ENCODE measurements at places on chromosomes 11 and 22.

DNA sequence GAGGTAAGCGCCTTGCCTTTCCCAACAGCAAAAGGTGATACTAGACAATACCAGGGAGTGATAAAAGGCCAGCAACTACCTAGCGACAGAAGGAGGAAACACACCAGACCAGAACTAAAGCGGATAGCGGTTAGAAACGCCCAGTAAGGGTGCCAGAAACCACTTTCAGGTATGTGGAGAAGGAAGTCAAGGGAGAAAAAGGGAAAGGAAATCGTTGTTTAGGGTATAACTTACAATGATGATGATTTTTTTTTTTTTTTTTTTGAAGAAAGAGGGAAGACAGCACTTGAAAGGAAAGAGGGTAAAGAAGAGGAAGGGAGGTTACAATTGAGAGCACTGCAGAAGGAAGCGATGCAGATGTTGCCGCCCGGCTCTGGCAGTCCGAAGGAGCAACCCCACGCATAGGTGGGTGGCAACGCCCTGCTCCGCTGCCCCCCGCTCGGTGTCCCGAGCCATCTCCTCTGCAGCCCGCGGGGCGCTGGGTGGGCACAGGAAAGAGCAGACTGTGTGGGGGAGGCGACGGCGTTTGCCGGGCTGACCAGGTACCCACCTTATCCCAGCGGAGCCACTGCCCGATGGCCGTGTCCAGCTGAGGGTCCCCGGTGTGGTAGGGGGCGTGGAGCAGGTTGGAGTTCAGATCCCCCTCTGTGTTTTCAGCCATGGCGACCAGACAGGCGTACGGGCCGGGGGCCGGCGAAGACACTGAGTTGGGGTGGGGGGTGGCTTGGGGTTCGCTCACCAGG, 561 bp downstream of the PGM2L1 start:
- DNase-seq = peak; percentile 12

GRCh38 chr22:46105494-46106278, 44.6 kb upstream of the PPARA start:
- DNase-seq = no peak

DNA sequence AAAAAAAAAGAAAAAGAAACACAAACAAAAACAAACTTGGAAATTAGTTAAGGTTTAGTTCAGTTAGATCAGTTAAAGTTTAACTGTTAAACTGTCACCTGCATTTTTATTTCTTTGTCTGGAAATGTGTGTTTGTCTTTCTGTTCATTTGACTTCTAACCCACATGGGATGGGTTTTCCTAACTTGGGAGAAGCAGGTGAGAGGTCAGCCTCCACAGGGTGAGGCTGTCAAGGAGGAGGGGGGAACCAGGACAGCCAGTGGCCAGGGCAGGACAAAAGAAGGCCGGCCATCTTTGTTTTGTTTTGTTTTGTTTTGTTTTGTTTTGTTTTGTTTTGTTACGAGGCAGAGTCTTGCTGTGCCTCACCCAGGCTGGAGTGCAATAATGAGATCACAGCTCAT, 13.4 kb upstream of the GCAT start:
- no peak for DNase-seq

DNA sequence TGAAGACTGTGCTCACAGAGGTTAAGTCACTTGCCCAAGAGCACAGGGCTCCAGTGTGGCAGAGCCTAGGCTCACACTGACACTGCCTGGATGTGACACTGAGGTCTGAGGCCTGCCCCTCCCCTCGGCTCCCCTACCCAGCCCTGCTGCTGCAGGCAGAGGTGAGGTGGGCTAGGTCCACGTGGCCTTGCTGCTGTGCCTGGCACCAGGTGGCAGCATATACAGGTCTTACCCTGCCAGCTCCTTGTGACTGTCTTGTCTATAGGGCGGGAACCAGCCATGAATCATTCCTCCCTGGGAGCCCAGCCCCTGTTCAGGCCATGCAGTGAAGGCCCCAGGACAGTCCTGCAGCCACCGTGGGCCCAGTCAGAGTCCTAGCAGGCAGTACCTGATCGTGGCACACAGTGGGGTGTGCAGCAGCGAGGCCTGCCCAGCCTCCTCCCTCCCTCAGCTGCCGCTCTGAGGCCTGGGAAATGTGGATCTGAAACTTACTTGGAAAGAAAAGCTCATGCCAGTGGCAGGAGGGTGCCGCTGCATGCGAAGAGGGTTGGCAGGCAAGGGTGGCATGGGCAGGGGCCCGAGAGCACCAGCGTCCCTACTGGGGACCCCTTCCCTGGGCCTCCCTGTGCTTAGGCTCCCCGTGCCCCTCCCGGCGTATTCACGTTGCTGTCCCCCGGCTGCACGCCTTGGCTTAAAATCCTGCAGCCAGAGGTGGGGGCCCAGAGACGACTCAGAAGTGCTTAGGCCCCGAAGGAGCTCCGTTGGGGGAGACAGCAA, 1.2 kb upstream of the CERK start:
- no peak for DNase-seq

GRCh38 chr11:46604796-46605195, 11.0 kb upstream of the AMBRA1 start:
- no peak for DNase-seq

GRCh38 chr22:45997777-45998637, 21.0 kb upstream of the WNT7B start:
- no peak for DNase-seq

GRCh38 chr22:30485362-30485988, 13.7 kb upstream of the SEC14L3 start:
- DNase-seq = no peak

GRCh38 chr22:21961886-21962654, 9.4 kb upstream of the PPM1F start:
- DNase-seq = no peak

DNA sequence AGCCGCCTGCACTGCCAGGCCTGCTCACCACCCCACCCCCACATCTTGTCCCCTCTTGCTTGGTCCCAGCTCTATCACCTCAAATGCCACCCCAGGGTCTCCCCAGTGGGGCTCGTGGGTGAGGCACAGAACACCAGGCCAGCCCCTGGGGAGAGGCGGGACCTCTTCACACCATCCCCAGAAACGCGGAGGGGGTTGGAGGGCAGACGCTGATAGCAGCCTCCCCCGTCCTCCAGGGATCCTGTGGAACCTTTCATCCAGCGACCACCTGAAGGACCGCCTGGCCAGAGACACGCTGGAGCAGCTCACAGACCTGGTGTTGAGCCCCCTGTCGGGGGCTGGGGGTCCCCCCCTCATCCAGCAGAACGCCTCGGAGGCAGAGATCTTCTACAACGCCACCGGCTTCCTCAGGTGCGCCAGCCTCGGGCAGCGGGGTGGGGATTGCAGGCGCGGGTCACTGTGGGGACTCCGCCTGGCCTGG, 5.8 kb downstream of the PKP3 start:
- no peak for DNase-seq

Data from NCI-H1694 (cell line).